Activated B cell treated with CpG ODN at 0.5 μM for 24 hours (primary cell): ENCODE measurements at places on chromosomes 12 and 14. TPM values are rescaled to one million over a fixed set of nuclear protein-coding genes. Genes with fewer than 3 reads are reported as not detected.
A peak's percentile ranks its signal among the peaks of the same experiment; 100 is the strongest.

DNA sequence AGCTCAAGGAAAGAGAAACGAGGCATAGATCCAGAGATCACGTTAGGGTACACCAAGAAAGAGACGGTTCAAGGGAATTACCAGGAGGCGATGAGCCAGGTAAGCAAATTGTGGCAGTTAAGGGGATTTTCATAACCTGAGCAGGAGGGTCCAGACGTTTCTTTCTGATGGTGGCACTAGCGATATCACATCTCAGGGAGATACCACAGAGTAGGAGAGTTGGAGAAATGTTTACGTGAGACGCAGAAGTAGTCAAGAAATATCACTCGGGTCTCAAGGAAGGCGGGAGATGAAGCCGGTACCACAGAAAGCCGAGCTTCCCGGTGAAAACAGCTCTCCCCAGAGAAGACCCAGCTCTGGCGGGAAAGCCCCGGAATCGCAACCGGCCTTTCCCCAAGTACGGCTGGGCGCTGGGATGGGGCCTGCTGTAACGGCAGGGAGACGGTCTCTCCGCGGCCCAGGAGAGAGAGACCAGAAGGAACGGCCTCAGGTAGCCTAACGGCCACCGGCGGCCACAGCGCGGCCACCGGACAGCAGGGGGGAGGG is 485 bp downstream of the SENP1 start:
- peak overlapping the region; percentile 98 for H3K27ac ChIP-seq
- no peaks in the 10 kb centered on the region for H3K27me3 ChIP-seq
- H3K4me1 ChIP-seq = peaks cover 49% of the 10 kb centered on the region
- peak overlapping the region; percentile 95 for H3K4me3 ChIP-seq
- no peak for DNase-seq

Gene RGS6
- not detected in 2 replicates for total RNA-seq

DNA sequence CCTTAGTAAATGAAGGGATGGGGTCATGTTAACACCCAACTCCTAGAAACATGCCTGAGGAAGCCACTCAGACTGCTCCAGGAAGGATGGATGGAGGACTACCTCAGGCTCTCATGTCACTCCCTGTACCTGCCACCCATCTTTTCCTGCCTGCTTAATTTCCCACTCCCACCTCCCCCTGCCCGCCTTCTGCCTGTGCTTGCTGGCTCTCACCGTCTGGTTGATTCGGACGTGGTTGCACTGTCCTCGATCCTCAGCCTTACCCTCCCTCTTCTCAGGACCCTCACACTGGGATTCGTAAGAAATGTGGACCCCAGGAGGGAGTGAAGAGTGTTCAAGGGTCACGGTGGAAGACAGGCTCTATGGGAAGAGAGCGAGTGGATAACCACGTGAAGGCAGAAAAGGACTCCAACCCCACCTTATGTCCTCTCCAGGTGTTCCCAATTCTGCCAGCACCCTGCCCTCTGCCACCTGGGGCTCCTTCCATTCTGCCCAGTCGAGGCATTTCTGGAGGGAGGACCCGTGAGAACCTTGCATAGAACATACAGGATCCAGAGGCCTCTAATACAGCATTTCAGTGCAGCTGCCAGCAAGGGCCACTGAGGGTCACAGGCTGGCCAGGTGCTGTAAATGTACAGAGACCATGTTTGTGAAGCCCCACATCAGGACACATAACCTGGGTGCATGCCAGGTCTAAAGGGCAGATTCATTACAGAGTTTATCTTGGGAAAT is 12.9 kb downstream of the ITGB7 start:
- peaks cover 81% of the 10 kb centered on the region for H3K36me3 ChIP-seq
- no peaks in the 10 kb centered on the region for H3K27me3 ChIP-seq
- H3K4me3 ChIP-seq = no peak overlapping the region
- no peak for DNase-seq
- peaks cover 25% of the 10 kb centered on the region for H3K4me1 ChIP-seq

DNA sequence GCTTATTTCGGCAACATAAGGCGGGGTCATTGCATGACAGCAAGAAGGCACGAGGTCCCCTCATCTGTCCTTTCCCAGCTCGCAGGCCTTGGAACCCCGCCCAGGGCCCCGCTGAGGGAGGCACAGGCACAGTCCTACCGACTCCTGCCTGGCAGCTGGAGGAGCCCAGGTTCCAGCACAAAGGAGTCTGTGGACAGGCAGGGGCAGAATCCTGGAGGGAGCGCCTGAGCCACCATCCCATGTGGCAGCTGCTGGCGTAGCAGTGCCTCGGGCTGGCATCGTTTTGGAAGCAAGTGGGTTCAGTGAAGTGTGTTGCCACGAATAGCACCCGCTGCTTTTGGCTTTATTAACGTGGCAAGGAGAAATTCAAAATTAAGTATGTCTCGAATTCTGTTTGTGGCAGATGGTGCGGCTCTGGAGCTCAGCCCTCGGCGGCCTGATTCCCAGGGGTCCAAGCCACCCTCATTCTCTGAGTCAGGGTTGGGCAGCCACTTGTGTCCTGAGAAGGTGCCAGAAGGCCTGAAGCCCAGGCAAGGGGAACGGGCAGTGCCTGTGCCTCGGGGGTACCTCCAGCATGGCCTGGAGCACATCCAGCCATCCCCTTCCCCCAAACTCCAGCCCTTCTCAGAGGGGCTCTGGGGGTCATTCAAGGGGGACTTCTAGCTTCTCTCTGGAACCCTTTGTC is 35.9 kb downstream of the SLC8B1 start:
- peaks cover 24% of the 10 kb centered on the region for H3K4me1 ChIP-seq
- no peak overlapping the region for H3K4me3 ChIP-seq
- no peaks in the 10 kb centered on the region for H3K27me3 ChIP-seq
- peak overlapping the region; percentile 56 for H3K27ac ChIP-seq
- no peak for DNase-seq

Gene PHLDA1
- 0.83 and 1.1 TPM in 2 replicates for total RNA-seq

GRCh38 chr12:93946542-93947150 is 201.7 kb upstream of the PLXNC1 start:
- no peaks in the 10 kb centered on the region for H3K36me3 ChIP-seq
- no peaks in the 10 kb centered on the region for H3K4me1 ChIP-seq
- H3K27me3 ChIP-seq = peaks cover 10% of the 10 kb centered on the region
- DNase-seq = no peak
- H3K4me3 ChIP-seq = no peak overlapping the region

- no peak for DNase-seq
- H3K27ac ChIP-seq = no peak overlapping the region
- peaks cover 39% of the 10 kb centered on the region for H3K4me1 ChIP-seq
- H3K36me3 ChIP-seq = peaks cover 53% of the 10 kb centered on the region
Measured at GRCh38 chr12:113861708-113862312, 104.3 kb downstream of the RBM19 start.

Gene RTN1
- total RNA-seq = not detected in 2 replicates

GRCh38 chr14:90602088-90602687 is 205.4 kb downstream of the CALM1 start:
- H3K4me1 ChIP-seq = peaks cover 7% of the 10 kb centered on the region
- peaks cover 18% of the 10 kb centered on the region for H3K27me3 ChIP-seq
- H3K36me3 ChIP-seq = no peaks in the 10 kb centered on the region
- H3K27ac ChIP-seq = no peak overlapping the region
- H3K4me3 ChIP-seq = no peak overlapping the region

DNA sequence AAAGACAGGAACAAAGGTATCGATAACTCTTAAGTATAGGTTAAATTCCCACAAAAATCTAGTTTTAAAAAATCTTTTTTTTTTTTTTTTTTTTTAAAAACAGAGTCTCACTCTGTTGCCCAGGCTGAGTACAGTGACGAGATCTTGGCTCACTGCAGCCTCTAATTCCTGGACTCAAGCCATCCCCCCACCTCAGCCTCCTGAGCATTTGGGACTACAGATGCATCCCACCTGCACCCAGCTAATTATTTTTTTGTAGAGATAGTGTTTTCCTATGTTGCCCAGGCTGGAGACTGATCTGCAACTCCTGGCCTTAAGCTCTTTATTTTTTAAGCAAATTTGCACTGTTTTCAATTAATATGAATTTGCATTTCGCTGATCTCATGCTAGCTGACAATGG is 9.8 kb downstream of the PSEN1 start:
- H3K27ac ChIP-seq = no peak overlapping the region
- peaks cover 43% of the 10 kb centered on the region for H3K36me3 ChIP-seq
- no peak overlapping the region for H3K4me3 ChIP-seq

Gene IL31
- total RNA-seq = not detected in 2 replicates

Gene TRIM9
- 0.24 and 0.67 TPM in 2 replicates for total RNA-seq

DNA sequence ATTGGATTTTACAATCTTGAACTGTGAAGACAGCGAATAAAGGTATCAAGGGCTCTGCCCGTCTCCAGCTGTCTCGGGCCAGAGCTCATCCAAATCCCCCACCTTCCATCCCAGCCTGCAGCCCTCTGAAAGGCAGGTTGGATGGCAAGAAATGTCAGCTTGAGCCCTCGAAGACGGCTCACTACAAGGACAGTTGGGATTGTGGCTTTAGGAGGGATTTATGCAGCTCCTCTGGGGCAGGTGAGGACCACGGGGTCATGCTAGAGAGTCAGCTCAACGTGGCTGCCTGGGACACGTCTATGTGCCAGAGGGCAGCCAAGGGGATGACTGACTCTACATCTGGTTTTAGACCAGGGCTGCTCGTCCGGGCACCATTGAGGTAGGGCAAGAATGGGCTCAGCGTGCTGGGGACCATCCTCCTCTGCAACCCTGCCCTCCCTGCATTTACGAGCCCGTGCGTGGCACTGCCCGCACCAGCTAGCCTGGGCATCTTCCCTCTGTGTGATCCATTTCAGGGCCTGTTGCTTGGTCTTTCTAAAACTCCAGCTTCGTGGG is 16.2 kb downstream of the MVK start:
- no peak overlapping the region for H3K4me3 ChIP-seq
- no peak for DNase-seq
- H3K4me1 ChIP-seq = no peaks in the 10 kb centered on the region
- no peaks in the 10 kb centered on the region for H3K27me3 ChIP-seq

DNA sequence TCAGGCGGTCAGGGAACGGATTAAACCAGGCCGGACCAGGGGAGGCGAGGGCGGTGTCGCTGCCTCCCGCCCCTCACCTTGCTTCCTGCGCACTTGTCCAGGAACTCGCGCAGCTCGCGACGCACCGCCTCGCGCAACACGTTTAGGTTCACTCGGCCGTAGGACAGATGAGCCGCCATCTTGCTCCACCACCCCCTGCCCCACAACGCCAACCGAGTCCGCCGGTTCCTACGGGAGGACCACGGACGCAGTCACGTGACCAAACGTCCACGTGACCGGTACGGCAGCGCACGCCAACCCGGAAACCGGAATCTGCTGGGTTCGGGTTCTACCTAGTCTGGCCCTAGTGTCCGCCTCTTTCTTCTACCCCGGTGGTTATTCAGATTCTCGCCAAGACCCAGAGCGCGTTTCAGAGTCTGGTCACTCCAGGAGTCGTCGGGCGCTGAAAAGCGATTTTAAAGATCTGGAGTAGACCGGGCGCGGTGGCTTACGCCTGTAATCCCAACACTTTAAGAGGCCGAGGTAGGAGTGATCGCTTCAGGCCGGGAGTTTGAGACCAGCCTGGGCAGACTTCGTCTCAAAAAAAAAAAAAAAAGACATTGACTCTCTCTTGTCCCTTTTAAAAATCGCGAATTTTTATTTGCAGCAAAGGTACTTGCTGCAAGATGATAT is at the start of gene VPS33A:
Gene VPS33A, minus strand, starts transcription at position 265 of the 672 bp plus-strand sequence. Its CDS starts 86 bp downstream, at position 179.
- H3K4me3 ChIP-seq = peak within 1 kb of the TSS; percentile 97
- peaks cover 37% of the 10 kb centered on the region for H3K36me3 ChIP-seq
- H3K4me1 ChIP-seq = peaks cover 21% of the 10 kb centered on the region
- peak within 1 kb of the TSS; percentile 98 for H3K27ac ChIP-seq

DNA sequence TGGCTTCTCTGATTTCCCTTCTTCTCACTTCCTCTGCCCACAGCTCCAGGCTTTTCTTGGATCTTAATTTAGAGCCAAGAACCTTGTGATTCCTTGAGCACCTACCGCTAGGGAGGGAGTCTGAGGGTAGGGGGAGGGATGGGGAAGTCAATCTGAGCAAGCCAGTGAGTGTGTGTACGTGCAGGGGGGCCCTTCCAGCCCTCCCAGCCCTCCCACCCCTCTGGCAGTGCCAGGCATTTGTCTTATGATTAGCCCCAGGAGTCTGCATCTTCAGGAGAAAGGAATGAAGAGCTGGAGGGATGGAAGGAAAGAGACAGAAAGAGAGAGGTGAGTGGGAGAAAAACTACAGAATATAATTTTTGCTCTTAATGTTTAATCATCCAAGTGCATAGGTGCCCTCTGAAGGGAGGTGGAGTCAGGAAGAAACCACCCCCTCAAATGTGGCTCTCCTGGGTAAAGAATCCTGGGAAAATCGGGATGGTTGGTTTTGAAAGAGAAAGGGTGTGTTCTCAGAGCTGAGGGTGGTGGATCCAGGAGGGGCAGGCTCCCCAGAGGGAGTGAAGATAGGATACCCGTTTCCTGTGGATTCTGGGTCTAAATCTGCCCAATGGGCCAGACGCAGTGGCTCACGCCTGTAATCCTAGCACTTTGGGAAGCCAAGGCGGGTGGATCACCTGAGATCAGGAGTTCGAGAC is 2.1 kb downstream of the PIANP start:
- H3K36me3 ChIP-seq = no peaks in the 10 kb centered on the region
- peak overlapping the region; percentile 31 for H3K27ac ChIP-seq
- H3K4me1 ChIP-seq = peaks cover 60% of the 10 kb centered on the region
- H3K4me3 ChIP-seq = no peak overlapping the region

DNA sequence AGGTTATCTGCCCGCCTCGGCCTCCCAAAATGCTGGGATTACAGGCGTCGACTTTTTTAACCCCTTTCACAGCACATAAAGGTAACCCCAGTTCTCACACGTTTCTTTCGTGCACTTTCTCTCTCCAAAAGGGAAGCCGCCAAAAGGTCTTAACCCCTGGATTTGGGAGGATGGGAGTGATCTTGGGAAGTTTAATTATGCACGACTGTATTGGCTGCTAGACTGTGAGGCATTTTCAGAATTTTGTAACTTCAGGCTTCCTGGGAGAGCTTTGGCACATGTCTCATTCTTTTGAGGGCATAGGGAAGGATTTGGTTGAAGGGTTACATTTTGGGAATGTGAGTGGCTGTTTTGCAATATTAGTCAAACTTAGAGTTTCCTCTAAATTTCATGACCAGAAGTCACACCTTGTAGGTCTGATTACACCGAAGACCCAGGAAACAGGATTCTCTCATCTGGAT is 1.4 kb upstream of the SMARCC2 start:
- peaks cover 23% of the 10 kb centered on the region for H3K36me3 ChIP-seq
- H3K4me3 ChIP-seq = peak overlapping the region; percentile 95
- H3K4me1 ChIP-seq = peaks cover 43% of the 10 kb centered on the region

Gene PTHLH
- not detected in 2 replicates for total RNA-seq

DNA sequence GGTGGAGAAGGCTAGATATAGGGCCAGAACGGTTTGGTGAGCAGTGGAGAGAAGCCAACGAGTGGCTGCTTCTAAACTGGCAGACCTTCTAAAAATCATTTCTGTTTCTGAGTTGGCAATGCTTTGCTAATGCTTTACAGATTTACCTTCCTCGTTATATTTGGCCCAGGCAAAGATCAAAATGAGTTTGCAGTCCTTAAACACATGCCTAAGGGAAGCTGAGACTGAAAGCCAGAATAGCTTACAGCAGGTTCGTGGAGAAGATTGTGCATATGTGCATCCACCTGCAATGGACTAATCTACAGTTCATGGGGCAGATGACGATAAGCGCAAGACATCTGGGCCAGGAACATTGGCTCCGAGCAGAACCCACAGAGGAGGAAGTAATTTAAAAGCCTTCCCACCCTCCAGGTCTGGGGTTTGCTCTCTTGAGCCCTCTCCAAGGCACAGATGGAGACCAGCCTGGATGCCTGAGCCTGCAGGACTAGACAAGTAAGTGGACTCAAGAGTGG is 99.4 kb downstream of the NINJ2 start:
- H3K27ac ChIP-seq = no peak overlapping the region
- H3K4me3 ChIP-seq = peak overlapping the region; percentile 39
- peaks cover 26% of the 10 kb centered on the region for H3K4me1 ChIP-seq
- no peak for DNase-seq
- H3K36me3 ChIP-seq = no peaks in the 10 kb centered on the region

GRCh38 chr12:18461758-18462157 is 200.4 kb downstream of the PIK3C2G start:
- H3K27me3 ChIP-seq = no peaks in the 10 kb centered on the region
- no peak overlapping the region for H3K27ac ChIP-seq
- no peak for DNase-seq
- H3K4me3 ChIP-seq = no peak overlapping the region

- no peak for DNase-seq
- H3K4me1 ChIP-seq = no peaks in the 10 kb centered on the region
- no peak overlapping the region for H3K4me3 ChIP-seq
Measured at GRCh38 chr14:97198813-97199212, 401.6 kb downstream of the VRK1 start.
